K562 (cell line): ENCODE measurements at places on chromosomes 7 and 10.

DNA sequence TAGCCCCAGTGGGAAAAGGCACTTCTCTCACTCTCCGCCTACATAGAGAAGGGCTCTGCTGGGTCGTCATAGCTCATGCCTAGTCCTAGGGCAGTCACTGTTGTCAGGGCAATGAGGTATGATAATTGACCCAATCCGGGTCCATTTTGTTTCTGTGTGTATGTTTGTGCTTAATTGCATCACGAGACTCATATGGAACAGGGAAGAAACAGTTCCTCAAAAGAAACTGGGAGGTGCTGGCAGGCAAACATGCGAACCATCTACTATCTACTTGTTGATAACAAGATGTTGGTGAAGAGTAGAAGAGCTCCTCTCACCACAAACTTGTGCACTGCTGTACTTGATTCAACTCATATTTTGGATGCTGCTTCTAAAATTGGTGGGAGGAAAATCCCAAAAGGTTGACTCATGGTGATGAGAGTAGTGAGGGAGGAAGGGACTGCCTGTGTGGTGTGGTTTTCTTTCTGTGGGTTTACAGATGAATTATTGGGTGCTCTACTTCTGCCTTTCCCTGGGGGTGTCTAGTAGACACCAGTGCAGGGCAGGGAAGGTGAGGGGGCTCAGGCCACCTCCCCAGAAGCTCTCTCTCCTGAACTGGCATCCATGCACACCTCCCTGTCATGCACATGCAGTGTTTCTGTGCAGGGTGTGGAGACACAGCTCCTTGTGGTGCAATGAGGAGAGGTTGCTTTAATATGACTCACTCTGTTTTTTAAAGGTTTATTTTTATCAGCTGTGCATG lies 29.4 kb downstream of the LSMEM1 start:
- DNase-seq: no peak

- no peak for DNase-seq
These were observed 195.1 kb downstream of the CCSER2 start for GRCh38 chr10:84523526-84523925.

DNA sequence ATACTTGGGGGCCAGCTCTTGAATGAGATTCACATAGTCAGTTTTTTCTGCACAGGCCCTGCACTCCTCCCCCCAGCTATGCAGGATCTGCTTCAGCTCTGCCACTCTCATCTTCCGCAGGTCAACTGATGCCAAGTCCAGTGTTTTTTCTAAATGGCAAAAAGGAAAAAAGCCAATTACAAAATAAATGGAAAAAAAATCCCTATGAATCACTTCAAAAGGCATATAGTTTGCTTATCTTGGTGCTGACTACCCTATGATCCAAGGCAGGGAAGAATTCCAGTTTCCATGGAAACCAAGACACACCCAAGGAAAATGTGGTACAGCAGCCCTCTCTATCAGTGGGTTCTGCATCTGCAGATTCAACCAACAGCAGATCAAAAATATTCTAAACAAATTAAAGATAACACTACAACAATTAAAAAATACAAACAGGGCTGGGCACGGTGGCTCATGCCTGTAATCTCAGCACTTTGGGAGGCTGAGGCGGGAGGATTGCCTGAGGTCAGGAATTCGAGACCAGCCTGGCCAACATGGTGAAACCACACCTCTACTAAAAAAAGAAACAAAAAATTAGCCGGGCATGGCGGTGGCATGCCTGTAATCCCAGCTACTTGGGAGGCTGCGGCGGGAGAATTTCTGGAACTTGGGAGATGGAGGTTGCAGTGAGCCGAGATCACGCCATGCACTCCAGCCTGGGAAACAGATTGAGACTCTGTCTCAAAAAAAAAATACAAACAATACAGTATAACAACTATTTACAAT lies 17.6 kb downstream of the CDNF start:
- DNase-seq: no peak

- DNase-seq: no peak
These were observed 96.8 kb downstream of the DKK1 start for GRCh38 chr10:52410916-52411315.

DNA sequence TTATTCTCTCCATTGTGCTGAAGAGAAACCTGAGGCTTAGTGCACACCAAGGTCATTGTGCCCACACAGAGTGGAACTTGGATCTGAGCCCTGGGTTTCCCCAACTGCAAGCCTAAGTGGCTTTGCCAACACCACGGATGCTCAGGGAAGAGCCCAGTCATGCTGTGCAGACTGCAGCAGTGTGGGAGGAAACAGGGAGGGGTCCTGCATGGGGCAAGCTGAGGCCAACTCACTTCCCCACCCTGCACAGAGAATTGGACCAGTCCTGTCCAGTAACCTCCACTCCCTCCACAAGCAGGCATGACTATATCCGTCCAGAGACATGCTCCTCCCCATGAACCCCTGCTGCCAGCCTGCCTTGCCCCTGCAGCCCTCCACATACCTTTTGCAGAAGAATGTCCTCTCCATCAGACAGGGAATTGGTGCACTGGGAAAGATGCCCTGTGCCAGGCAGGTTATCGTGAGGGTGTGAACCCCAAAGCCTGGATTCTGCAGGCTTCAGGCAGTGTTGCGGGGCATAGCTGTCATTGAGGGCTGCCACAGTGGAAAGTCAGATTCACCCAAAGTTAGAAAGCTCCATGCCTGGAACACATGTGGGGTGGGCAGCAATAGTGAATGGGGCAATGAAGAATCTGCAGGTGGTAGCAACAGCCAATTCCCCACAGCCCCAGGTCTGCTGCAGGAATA lies 44.9 kb downstream of the DRGX start:
- no peak for DNase-seq

- no peak for DNase-seq
These were observed 7.6 kb upstream of the ACBD5 start for GRCh38 chr10:27248215-27248614.

- no peak for DNase-seq
These were observed 277.1 kb downstream of the SNX13 start for GRCh38 chr7:17663061-17663675.
